Regular cardiac myocyte (primary cell): ENCODE measurements at places on chromosomes 4 and X. TPM values are rescaled to one million over a fixed set of nuclear protein-coding genes. Genes with fewer than 3 reads are reported as not detected.

The GPR34 gene
- total RNA-seq = not detected in 2 replicates

The BEX2 gene
- total RNA-seq = 0.19 and 1.4 TPM in 2 replicates

The TXK gene
- 0.19 TPM in 1 of 2 replicates, not detected in the other for total RNA-seq

The DDX53 gene
- total RNA-seq = not detected in 2 replicates

The PLK4 gene
- total RNA-seq = 2.5 and 19.6 TPM in 2 replicates

The PFKFB1 gene
- total RNA-seq = 0.19 TPM in 1 of 2 replicates, not detected in the other
